ENCODE measurements at places on chromosomes 3 and 15. TPM values are rescaled to one million over a fixed set of nuclear protein-coding genes. Genes with fewer than 3 reads are reported as not detected.

MYH15 gene
- 0.15 TPM for total RNA-seq

GADL1 gene
- 0.05 TPM for total RNA-seq

SLC6A11 gene
- total RNA-seq, result not detected

SPG21 gene
- 81.9 TPM for total RNA-seq

CFAP91 gene
- total RNA-seq, result 0.20 TPM

ANKRD63 gene
- not detected for total RNA-seq

RETNLB gene
- total RNA-seq, result not detected

THRB gene
- total RNA-seq, result 0.39 TPM

NFKBIZ gene
- total RNA-seq, result 25.7 TPM

GOLGA8Q gene
- total RNA-seq, result not detected

Data from mammary microvascular endothelial cell (primary cell).